ENCODE measurements at places on chromosomes 2 and 18.
A peak's percentile ranks its signal among the peaks of the same experiment; 100 is the strongest.

GRCh38 chr2:54568876-54569321, 112.8 kb downstream of the SPTBN1 start:
- no peak for DNase-seq

DNA sequence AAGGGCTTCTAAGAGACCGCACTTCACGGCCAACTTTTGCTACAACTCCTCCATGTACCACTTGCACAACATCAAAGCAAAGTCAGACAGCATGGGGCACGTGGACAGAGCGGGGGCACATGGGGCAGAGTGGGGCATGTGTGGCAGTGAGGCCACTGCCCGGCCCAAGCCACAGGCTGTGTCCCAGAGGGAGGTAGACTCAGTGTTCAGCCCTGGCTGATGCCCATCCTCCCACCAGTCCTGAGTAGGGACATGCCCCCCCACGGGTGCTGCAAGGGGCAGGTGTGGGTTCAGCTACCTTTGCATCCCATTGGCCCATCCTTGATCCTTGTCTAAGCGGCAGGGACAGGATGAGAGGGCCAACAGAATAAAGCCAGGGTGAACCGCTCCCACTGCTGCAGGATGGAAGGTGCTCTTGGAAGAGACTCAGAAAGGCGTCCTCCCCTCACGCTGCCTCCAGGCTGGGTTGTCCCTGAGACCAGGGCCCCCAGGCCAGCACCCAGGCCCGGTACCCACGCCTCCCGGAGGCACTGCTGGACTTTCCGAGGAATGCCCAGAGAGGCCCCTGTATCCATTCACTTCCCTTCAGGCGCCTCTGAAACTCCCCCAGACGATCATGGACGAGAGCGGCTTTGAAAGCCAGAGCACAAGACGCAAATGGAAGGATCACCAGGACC, 218.2 kb downstream of the NDUFA10 start:
- DNase-seq, result no peak

DNA sequence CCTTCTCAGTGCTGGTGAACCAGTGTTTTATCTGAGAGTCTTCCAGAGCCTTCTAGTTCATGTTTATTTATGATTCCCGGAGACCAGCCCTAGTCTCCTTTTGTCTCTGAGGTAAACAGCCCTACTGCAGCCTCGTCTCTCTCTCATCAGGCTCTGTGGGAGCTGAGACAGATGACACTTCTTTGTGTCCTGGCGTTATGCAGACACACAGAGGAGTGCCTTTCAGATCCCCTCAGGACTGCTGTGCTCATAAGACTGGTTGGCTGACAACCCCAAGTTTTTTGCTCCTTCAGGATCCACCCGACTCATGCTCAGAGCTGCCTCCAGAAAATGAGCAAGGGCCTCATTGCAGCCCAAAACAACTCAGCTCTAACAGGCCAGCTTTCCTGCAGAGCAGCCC, 523.8 kb upstream of the SPHKAP start:
- no peak for DNase-seq

GRCh38 chr2:42010743-42011298, 37.0 kb upstream of the PKDCC start:
- no peak for DNase-seq

DNA sequence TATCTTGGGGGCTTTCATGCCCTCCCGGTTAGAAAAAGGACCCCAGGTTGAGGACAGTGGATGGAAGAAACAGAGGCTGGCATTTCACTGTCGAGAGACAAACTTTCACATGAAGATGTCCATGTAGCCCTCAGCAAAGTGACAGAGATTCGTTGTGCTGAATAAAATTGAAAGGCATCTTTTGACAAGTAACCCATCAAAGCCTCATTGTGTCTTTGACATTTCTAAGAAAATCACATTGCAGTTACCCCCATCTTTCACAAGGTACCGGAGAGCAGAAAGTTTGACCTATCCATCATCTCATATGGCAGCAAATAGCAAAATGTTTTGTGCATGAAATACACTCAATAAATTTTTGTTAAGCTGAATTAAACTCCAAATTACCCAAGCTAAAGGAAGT, 2.0 kb upstream of the MBP start:
- no peak for DNase-seq

DNA sequence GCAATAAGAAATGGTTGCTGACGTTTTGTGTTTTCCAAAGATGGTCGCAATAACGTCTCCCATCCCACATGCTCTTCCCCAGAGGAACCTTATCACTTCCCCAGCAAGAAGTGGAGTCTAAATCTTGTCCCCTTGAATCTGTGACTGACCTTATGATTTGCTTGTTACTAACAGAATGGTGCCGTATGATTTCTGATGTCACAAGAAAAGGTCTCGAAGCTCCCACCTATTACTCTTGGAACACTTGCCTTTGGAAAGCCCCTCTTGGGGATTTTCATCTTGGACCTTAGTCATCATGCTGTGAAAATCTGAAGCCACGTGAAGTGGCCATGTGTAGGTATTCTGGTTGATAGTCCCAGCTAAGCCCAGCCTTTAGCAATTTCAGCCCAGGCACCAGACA, 86.2 kb upstream of the GLS start:
- DNase-seq, result no peak

GRCh38 chr2:8303322-8303832, 378.5 kb upstream of the ID2 start:
- DNase-seq, result peak; percentile 44

- no peak for DNase-seq
Observed at GRCh38 chr2:236114959-236115358, 53.2 kb downstream of the GBX2 start.
